Activated CD4-positive, alpha-beta memory T cell treated with anti-CD3 and anti-CD28 coated beads, Interleukin-2, amount 10 ng/mL, durations not matched to agents 7 days and 5 days (primary cell): ENCODE measurements at places on chromosomes 11 and 22. TPM values are rescaled to one million over a fixed set of nuclear protein-coding genes. Genes with fewer than 3 reads are reported as not detected.

PDE2A gene
- total RNA-seq = 0.93 TPM

- no peak overlapping the region for H3K4me3 ChIP-seq
- DNase-seq = no peak
- no peaks in the 10 kb centered on the region for H3K4me1 ChIP-seq
- no peaks in the 10 kb centered on the region for H3K36me3 ChIP-seq
These were observed 5.1 kb downstream of the FLRT1 start for GRCh38 chr11:64040684-64041322.

CNGA4 gene
- total RNA-seq = 0.30 TPM

GRCh38 chr11:58564231-58564630 is 11.4 kb downstream of the LPXN start:
- no peak overlapping the region for H3K4me3 ChIP-seq
- no peaks in the 10 kb centered on the region for H3K27me3 ChIP-seq
- peaks cover 60% of the 10 kb centered on the region for H3K4me1 ChIP-seq
- DNase-seq = no peak
- H3K36me3 ChIP-seq = peaks cover 48% of the 10 kb centered on the region
- H3K27ac ChIP-seq = no peak overlapping the region

GRCh38 chr22:27863001-27863400 is 56.1 kb downstream of the PITPNB start:
- H3K4me1 ChIP-seq = peaks cover 16% of the 10 kb centered on the region
- H3K36me3 ChIP-seq = peaks cover 36% of the 10 kb centered on the region
- no peak overlapping the region for H3K4me3 ChIP-seq
- DNase-seq = no peak
- H3K27me3 ChIP-seq = no peaks in the 10 kb centered on the region

OR52K1 gene
- not detected for total RNA-seq

DNA sequence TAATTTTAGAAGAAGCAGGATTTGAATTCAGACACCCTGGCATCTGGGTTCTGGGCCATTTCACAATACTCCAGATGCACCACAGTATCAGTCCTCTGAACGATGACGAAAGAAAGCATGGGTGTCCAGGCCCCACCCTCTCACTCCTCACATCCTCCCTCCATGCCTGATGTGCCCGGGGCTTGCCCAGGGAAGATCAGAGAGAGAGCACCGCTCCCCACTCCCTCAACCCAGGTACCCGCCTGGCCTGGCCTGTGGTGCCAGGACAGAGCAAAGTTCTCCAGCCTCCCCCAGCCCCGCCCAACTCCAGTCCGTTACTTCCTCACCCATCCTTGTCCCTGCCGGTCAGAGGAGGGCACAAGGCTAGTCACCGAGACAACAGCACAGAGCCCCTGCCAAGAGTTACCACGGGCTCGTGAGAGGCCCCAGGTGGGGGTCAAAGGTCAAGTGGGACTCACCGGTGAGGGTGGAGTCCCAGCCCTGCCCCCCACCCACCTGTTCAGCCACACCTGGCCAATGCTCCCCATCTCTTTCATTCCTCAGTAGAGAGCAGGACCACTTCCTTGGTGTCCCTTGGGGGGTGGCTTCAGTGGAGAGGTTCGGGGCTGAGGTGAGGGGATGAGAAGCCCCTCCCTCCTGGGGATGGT is 8.1 kb downstream of the BCL9L start:
- H3K36me3 ChIP-seq = peaks cover 14% of the 10 kb centered on the region
- H3K27me3 ChIP-seq = no peaks in the 10 kb centered on the region
- peak overlapping the region; percentile 75 for H3K4me3 ChIP-seq
- H3K4me1 ChIP-seq = peaks cover 92% of the 10 kb centered on the region
- peak; percentile 61 for DNase-seq

- no peaks in the 10 kb centered on the region for H3K4me1 ChIP-seq
- H3K36me3 ChIP-seq = no peaks in the 10 kb centered on the region
- H3K27ac ChIP-seq = no peak overlapping the region
- no peaks in the 10 kb centered on the region for H3K27me3 ChIP-seq
These were observed 33.3 kb downstream of the ANO1 start for GRCh38 chr11:70111269-70112016.

APOBEC3B gene
- total RNA-seq = 51.6 TPM

DNA sequence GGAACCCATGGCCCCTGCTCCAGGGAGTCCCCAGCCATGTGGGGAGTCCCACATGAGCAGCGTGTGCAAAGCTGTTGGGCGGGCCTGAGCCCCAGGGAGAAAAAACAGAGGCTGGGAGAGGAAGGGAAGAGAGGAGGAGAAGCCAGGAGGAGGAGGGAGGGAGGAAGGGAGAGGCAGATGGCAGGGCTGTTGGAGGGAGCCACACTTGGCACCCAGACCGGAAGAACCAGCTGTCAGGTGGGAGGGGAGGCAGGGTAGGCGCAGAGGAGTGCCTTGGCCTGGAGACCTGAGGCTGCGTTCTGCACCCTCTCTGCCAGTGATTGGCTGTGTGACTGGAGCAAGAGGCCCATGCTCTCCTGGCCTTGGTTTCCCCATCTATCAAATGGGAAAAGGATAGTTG is 6.7 kb downstream of the SYNGR1 start:
- no peak overlapping the region for H3K4me3 ChIP-seq
- DNase-seq = no peak
- H3K4me1 ChIP-seq = no peaks in the 10 kb centered on the region
- H3K27me3 ChIP-seq = peaks cover 4% of the 10 kb centered on the region
- H3K27ac ChIP-seq = no peak overlapping the region
- no peaks in the 10 kb centered on the region for H3K36me3 ChIP-seq

DNA sequence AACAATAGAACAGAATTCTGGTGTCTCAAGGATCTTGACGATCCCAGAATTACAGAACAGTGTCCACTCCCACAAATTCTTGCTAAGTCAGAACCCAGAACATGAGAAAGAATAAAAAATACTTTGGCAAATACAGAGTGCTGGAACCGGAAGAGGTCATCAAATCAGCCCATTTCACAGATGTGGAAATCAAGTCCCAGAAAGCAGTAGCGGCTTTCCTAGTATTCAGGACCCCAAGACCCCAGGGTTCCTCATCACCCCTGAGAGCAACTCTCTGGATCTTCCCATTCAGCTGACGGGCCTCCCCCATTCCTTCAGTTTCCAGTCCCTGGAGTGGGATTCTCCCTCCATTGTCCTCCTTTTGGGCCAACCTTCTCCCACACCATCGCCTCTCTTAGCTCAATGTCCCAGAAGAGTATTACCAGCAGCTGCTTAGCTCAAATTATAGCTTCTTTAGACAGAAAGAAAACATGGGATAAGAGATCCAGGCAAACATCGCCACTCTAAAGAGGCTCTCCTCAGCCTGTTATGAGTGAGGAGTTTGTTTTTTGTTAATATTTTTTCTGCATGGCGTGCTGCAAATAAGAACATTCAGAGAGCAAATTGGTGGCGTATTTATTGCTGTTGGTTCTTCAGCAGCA is 268.3 kb downstream of the MN1 start:
- no peak for DNase-seq
- no peak overlapping the region for H3K27ac ChIP-seq
- no peak overlapping the region for H3K4me3 ChIP-seq

- H3K36me3 ChIP-seq = no peaks in the 10 kb centered on the region
- no peaks in the 10 kb centered on the region for H3K27me3 ChIP-seq
- H3K4me1 ChIP-seq = peaks cover 33% of the 10 kb centered on the region
- no peak overlapping the region for H3K27ac ChIP-seq
- DNase-seq = no peak
These were observed 5.8 kb upstream of the CEP295 start for GRCh38 chr11:93655581-93656255.

GRCh38 chr22:31651664-31652063 is 10.4 kb downstream of the PISD start:
- H3K27ac ChIP-seq = no peak overlapping the region
- H3K4me1 ChIP-seq = peaks cover 38% of the 10 kb centered on the region
- peak overlapping the region; percentile 24 for H3K4me3 ChIP-seq
- H3K36me3 ChIP-seq = peaks cover 11% of the 10 kb centered on the region
- H3K27me3 ChIP-seq = no peaks in the 10 kb centered on the region

DNA sequence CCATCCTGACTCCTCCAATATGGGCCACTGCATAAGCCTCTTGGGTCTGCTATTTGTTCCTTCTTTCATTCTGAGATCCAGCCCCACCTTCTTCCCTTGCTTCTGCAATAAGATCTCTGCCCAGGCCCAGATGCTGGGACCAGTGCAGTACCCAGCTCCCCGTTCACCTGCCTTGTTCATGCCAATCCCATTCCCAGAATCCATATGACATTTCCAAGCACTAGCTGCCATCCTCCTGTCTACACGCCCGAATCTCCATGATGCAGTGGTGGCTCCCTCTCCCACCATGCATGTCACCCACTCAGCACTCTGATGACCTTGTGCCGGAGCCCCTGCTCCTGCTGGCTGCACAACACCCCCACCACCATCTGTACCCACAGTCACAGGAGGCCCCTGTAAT is 11.4 kb upstream of the FAM83F start:
- H3K27me3 ChIP-seq = no peaks in the 10 kb centered on the region
- peaks cover 19% of the 10 kb centered on the region for H3K4me1 ChIP-seq
- peaks cover 13% of the 10 kb centered on the region for H3K36me3 ChIP-seq

DNA sequence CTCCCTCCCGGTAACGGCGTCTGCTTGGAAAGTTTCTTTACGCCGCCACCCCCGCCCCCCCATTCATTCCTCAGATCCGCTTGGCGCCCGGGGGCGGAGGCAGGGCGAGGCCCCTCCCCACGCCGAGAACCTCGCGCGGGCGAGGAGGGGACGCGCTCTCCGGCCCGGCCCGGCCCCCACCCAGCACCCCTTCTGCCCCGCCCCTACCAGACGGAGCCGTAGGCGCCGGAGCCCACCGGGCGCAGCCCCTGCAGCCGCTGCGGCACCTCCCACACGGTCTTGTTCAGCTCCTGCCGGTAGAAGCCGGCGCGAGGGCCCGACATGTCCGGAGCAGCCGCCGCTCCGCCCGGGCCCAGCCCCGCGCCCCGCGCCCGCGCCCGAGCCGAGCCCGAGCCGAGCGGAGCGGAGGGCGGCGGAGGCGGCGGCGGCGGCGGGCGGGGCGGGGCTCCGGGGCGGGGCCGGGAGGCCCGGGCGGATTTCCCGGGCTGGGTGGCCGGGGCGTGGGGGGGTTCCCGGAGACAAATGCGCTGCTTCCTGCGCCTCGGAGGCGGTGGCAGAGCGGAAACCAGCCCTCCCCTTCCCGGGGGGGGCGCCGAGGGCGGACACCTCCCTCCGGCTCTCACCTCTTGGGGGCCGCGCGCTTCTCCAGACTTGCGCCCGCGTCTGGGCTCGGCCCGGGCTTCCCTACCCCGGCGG is at the start of gene MAPK11:
MAPK11 (minus strand) TSS at position 411 of the 696 bp plus-strand sequence; CDS start at position 323, 88 bp downstream.
- peak; percentile 78 for DNase-seq
- peak within 1 kb of the TSS; percentile 66 for H3K4me3 ChIP-seq
- peaks cover 6% of the 10 kb centered on the region for H3K27me3 ChIP-seq
- peaks cover 15% of the 10 kb centered on the region for H3K4me1 ChIP-seq

DNA sequence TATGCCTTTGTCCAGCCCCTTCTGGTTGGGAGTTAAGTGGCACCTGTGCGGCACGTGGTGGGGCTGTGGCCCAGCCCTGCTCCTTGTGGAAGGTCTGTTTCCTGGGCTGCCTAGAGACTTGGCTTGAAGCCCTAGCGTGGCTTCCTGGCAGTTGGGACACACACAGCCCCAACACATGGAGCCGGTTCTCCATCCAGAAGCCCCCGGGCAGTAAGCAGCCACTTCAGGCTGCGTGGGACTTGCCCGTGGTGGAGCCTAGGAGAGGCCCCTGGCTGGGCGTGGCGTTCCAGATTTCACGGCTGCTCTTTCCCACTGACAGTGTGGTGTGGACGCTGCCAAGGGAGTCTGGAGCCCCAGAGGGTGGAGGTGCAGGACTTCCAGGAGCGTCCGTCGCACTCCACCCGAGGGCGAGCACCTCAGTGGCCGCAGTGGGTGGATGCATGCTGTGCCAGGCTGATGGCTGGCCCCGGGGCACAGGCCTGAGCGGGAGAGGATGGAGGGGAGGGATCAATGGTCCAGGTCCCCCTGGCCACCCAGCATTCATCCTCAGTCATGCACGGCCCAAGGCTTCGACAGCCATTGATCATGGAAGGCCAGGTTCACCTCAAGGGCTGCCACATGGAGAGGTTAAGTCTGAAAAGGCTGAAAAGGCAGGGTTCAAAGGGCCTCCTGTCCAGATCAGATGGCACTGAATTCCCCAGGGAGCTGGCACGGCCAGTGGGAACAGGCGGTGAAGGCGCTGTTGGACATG is 9.3 kb downstream of the CCND1 start:
- no peaks in the 10 kb centered on the region for H3K27me3 ChIP-seq
- H3K27ac ChIP-seq = no peak overlapping the region
- H3K4me1 ChIP-seq = no peaks in the 10 kb centered on the region
- H3K36me3 ChIP-seq = no peaks in the 10 kb centered on the region
- DNase-seq = no peak

- peaks cover 2% of the 10 kb centered on the region for H3K27me3 ChIP-seq
- H3K4me3 ChIP-seq = no peak overlapping the region
- H3K27ac ChIP-seq = no peak overlapping the region
- DNase-seq = no peak
- no peaks in the 10 kb centered on the region for H3K36me3 ChIP-seq
- H3K4me1 ChIP-seq = no peaks in the 10 kb centered on the region
These were observed 775.6 kb downstream of the BRD1 start for GRCh38 chr22:49052023-49052538.

GRCh38 chr11:16299884-16300782 is 56.2 kb downstream of the SOX6 start:
- no peak overlapping the region for H3K27ac ChIP-seq
- no peaks in the 10 kb centered on the region for H3K36me3 ChIP-seq
- H3K27me3 ChIP-seq = no peaks in the 10 kb centered on the region
- H3K4me1 ChIP-seq = no peaks in the 10 kb centered on the region
- no peak for DNase-seq
- H3K4me3 ChIP-seq = no peak overlapping the region

SCN4B gene
- not detected for total RNA-seq

DNA sequence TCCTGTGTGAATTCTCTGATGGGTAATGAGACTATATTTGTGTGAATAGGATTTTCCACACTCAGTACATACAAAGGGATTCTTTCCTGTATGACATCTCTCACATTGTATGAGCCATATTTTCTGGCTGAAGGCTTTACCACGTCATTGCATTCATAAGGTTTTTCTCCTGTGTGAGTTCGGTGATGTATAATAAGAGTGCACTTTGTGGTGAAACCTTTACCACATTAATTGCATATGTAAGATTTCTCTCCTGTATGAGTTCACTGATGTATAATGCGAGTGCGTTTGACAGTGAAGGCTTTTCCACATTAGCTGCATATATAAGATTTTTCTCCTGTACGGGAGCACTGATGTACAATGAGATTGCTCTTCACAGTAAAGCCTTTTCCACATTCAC is 455.4 kb upstream of the CNTN5 start:
- no peak overlapping the region for H3K27ac ChIP-seq
- no peak overlapping the region for H3K4me3 ChIP-seq
- no peak for DNase-seq
- no peaks in the 10 kb centered on the region for H3K36me3 ChIP-seq
